ENCODE measurements at places on chromosomes 6 and 20.
A peak's percentile ranks its signal among the peaks of the same experiment; 100 is the strongest.

GRCh38 chr6:125904871-125905270 lies 51.7 kb upstream of the HINT3 start:
- no peak for DNase-seq

DNA sequence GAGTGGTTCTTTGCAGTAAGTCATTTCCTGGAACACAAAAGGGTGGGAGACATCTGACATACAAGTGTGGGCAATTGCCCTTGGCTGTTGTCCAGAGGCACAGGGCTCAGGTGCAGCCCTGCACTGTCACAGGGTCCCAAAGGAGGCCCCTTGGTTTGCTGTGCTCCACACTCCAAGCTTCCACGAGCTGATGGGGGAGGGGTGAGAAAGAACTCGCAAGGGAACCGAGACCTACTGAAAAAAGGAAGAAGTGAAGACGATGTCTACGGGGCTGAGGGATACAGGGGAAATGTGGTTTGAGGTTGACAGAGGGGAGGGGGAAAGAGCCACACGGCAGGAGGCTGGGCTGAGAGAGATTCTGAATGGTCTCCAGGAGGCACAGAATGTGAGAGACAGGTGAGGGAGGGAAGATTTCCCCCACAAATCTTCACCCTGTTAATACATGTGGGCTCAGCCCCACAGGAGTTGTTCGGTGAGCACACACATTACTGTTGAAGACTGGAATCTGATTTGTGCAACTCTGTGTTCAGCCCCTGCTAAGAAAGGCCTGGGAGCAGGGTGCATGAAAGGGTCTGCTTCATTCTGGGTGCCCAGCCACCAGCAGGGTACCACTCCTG lies 123.4 kb downstream of the LY86 start:
- no peak for DNase-seq

GRCh38 chr6:138017166-138017757 lies 90.0 kb downstream of the PERP start:
- DNase-seq = no peak

- DNase-seq = no peak
Observed at GRCh38 chr6:164184410-164184809, 769.9 kb downstream of the QKI start.

GRCh38 chr20:40080041-40080652 lies 608.9 kb downstream of the MAFB start:
- no peak for DNase-seq

DNA sequence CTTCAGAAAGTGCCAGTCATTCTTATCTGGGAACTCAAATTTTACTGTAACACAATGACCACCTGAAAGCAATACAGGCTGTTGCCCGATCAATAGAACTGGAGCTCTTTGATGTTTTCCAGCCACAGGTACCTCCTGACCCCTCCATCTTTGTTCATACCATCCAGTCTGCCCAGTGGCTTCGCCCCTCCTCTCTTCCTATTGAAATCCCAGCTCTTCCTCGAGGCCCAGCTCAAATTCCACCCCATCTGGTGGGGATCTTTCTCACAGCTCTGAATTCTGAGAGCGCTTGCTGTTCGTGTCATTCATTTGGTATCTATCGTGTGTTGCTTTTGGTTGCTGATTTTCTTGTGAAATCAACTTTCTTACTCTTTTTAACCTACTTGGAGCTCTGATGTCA lies 87.9 kb upstream of the CNKSR3 start:
- no peak for DNase-seq

GRCh38 chr6:169864148-169865020 lies 113.0 kb downstream of the ERMARD start:
- DNase-seq = no peak

DNA sequence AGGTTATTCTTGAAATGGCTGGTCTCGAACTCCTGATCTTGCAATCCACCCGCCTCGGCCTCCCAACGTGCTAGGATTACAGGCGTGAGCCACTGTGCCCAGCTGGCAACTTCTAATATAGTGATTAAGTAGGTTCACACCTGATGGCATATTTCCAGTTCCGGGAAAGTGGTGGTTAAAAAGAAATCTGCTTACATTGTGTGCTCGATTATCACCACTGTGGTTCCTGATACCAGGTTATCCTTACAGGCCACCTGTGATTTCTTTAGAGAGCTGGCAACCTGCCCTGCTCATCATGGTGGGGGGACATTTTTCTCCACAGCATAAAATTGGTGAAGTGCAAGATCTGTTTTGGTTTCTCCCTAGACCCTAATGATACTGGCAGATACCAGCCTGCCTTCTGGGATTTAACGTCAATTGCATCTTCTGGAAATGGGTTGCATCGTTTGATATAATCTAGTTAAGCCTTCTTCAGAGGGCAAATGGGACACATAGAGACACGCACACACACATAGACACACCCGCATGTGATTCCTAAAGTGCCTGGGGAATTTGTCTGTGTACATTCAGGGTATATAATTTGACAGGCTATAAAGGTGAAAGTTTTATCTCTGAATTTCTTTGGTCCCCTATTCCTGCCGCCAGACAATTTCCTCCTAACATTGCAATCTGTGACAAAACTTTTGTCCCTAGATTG lies 49.7 kb upstream of the CITED2 start:
- no peak for DNase-seq

- DNase-seq = no peak
Observed at GRCh38 chr6:127550403-127550802, 26.6 kb upstream of the C6orf58 start.

GRCh38 chr20:50292591-50293283 lies 102.1 kb downstream of the CEBPB start:
- DNase-seq = no peak

DNA sequence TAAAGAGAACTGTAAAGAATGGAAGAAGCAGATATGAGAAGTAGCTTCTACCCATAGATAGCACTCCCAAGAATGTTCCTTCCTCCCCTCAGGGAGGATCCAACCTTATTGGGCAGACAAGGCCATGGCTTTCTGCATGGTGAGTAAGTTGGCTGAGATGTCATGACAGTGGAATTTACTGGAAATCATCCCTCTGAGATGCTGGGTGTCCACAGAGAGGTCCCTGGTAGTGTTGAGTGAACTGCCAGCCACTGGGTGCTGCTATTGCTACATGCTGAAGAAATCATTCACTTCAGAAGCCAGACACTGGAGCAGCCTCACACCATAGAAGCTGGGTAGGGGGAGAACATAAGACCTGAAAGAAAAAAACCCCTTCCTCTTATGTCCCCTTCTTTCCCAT lies 46.4 kb upstream of the FERMT1 start:
- DNase-seq = no peak

GRCh38 chr20:3209257-3209945 lies at the start of gene ITPA:
TSS of gene ITPA (plus strand) at chr20:3209498. CDS start at chr20:3209552, 54 bp downstream.
- DNase-seq = peak; percentile 75

DNA sequence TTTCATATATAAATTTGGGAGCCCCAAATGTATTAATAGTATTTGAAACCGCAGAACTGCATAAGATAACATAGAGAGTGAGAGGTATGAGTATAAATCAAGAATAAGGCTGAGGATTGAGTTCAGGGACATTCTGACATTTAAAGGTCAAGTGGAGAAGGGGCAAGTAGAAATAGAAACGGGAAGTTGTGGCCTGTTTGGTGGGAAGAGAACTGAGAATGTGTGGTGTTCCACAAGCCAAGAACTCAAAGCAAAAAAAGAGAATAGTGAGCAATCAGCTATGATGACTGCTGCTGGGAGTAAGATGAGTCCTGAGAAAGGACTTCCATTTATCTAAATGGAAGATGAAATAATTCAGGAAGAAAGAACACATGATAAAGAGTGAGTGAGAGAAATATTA lies 418.4 kb downstream of the CD109 start:
- DNase-seq = no peak

- no peak for DNase-seq
Observed at GRCh38 chr20:46808565-46808964, 86.1 kb upstream of the EYA2 start.

- no peak for DNase-seq
Observed at GRCh38 chr20:61659246-61659993, 406.3 kb downstream of the TAF4 start.

DNA sequence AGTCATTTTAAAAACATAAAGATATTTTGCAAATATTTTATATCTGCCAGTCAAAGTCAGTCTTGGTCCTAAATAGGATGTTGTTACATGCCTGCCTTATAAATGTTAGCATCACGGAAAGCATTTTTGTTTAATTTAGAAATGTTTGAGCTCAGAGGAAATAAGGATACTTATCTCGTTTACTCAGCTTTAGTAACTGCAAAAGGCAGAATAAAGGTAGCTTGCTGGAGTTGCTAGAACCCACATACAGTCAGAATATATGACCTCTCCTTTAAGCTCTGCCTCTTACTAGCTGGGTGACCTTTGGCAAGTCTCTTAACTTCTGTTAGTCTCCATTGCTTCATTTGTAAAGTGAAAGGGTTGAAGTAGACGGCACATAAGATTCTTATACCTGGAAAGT lies 867.3 kb downstream of the KIF16B start:
- no peak for DNase-seq

GRCh38 chr6:2061880-2062279 lies 183.5 kb downstream of the GMDS start:
- no peak for DNase-seq

DNA sequence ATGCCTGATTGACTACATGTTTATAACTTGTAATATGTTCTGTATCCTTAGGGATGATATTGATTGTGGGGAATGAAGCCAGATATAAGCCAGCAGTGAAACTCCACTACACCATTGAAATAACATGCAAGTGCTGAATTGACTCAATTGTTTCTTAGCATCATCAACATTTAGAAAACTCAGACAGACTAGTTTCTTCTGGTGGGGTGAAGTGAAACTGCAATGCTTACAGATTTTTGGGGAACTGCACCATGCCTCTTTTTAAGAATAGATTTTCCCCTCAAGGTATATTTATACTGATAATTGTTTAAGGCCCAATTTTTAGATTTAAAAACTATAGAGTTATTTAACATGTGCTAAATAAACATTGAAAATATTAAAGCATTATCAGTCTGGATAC lies 1044.6 kb upstream of the EYS start:
- DNase-seq = no peak

DNA sequence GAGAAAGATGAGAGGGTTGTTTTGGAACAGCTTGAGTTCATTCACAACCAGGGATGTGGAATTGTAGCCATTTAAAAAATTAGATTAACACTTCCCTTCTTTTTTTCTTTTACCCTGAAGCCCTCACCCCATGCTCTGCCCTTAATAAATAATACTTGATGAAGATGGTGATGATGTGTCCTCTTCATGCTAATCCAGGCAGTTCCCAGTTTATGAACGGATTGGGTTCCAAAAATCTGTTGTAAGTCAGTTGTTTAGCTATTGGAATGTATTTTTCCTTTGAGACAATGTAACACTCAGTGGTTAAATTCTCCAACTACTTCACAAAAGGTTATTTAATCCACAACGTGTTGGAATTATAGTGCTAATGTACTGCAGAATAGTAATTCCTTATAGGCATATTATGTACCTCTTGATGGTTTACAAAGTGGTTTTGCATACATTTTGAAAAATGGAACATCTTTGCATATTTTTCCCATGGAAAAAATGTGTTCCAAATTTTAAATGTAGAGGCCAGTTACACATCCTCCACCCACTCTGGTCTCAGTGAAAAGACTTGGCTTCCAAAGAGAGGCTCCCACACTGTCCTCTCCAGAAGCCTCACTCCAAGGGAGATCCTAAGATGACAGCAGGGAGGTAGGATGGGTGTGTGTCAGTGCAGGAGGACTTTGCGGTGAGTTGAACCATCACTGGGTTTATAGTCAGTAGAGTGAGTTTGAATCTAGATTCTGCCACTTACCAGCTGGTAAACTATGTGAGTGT lies 45.8 kb upstream of the CEP162 start:
- no peak for DNase-seq

GRCh38 chr6:44576132-44576631 lies 188.7 kb downstream of the CDC5L start:
- DNase-seq = no peak

GRCh38 chr20:56422076-56422823 lies 10.2 kb downstream of the CASS4 start:
- no peak for DNase-seq

DNA sequence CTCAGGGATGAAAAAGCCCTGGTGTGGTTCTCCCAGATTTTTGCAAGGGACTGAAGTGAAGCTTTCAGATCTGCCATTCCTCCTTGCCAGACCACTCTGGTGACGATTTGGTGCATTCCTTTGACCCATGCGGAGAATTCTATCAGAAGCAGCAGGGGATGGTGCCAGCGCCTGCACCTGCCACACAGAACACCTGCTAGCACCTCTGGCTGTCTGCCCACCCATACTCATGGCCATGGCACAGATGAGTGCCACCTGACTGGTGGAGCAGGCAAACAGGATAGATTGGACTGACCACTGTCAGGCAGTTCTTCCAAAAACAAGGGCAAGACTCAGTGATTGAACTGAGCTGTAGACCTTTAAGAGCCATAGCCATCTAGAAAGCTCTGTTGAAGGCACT lies 107.1 kb downstream of the CDYL start:
- no peak for DNase-seq

GRCh38 chr6:99960027-99960426 lies 34.0 kb downstream of the MCHR2 start:
- DNase-seq = no peak

DNA sequence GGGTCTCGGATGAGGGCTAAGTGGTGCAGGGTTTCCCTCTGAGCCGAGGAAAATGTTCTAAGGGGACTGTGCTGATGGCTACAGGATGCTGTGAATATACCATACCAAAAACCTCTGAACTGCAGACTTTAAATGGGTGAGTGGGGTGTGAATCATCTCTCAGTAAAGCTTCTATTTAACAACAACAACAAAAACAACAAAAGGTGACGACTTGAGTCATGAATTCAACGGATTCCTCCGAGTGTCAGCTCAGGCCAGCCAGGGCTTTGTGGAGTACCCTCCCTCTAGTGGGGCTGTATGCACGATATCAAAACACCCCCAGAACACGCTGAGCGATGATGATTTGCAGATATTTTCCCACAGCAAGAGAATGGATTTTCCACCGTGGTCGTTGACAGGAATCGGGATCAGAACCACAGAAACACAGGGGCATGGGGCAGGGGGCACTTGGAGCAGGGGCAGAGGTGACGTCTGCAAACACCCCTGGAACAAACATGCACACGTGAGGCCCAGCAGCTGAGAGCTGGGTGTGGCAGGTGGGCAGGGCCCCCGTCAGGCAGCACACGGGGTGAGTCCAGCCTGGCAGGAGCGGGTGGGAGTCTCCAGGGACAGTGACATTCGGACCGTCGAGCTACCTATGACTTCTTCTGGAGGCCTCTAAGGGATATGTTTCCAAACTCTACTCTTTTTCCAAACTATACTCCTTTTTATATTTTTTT lies 38.6 kb downstream of the SLC2A4RG start:
- DNase-seq = no peak

Data from HEK293T (cell line).